Uterus (tissue), 4 donors: ENCODE measurements at places on chromosomes 4 and X. TPM values are rescaled to one million over a fixed set of nuclear protein-coding genes. Genes with fewer than 3 reads are reported as not detected.

- no peak for DNase-seq
Observed at GRCh38 chr4:154610582-154610981, 1.9 kb downstream of the FGG start.

- DNase-seq, result no peak
Observed at GRCh38 chrX:95791876-95792275, 892.8 kb upstream of the DIAPH2 start.

- DNase-seq, result no peak
Observed at GRCh38 chrX:71198066-71198465, 25.0 kb upstream of the GJB1 start.

- no peak for DNase-seq
Observed at GRCh38 chrX:57905141-57905540, 5.1 kb downstream of the ZXDA start.

SRPK3 gene
- total RNA-seq, result 13.8 TPM

KCND1 gene
- total RNA-seq, result 3.2 TPM
